Hair follicular keratinocyte (primary cell): ENCODE measurements at places on chromosomes 11 and 22. TPM values are rescaled to one million over a fixed set of nuclear protein-coding genes. Genes with fewer than 3 reads are reported as not detected.

The MMP11 gene
- 0.38 and 0.47 TPM in 2 replicates for total RNA-seq

The APOBEC3B gene
- total RNA-seq = 2.0 and 2.6 TPM in 2 replicates

The ACTN3 gene
- not detected in 2 replicates for total RNA-seq

The PDGFB gene
- total RNA-seq = 5.7 and 6.2 TPM in 2 replicates

The KLHDC7B gene
- not detected in 2 replicates for total RNA-seq

The IGF2 gene
- total RNA-seq = 1.0 TPM in 1 of 2 replicates, not detected in the other

The YPEL1 gene
- 0.08 TPM in 1 of 2 replicates, not detected in the other for total RNA-seq

The TIMM8B gene
- 30.9 and 42.5 TPM in 2 replicates for total RNA-seq

The CRYBB3 gene
- total RNA-seq = not detected in 2 replicates

The NPTXR gene
- total RNA-seq = 0.16 TPM in 1 of 2 replicates, not detected in the other

The SAA4 gene
- total RNA-seq = not detected in 2 replicates

The CCDC87 gene
- under 0.01 and 0.19 TPM in 2 replicates for total RNA-seq

The OR8D4 gene
- total RNA-seq = not detected in 2 replicates

The LMO2 gene
- total RNA-seq = 0.31 and 1.1 TPM in 2 replicates

The UPK3A gene
- not detected in 2 replicates for total RNA-seq

The PDE2A gene
- 1.5 and 3.9 TPM in 2 replicates for total RNA-seq

The TCN1 gene
- total RNA-seq = 0.08 and 0.68 TPM in 2 replicates

The CNTN5 gene
- total RNA-seq = not detected in 2 replicates

The LDHAL6A gene
- not detected in 2 replicates for total RNA-seq

The MUC2 gene
- total RNA-seq = not detected in 2 replicates

The MPZL2 gene
- 77.9 and 80.6 TPM in 2 replicates for total RNA-seq
